Endothelial cell of umbilical vein (primary cell): ENCODE measurements at places on chromosomes 5 and 9.

DNA sequence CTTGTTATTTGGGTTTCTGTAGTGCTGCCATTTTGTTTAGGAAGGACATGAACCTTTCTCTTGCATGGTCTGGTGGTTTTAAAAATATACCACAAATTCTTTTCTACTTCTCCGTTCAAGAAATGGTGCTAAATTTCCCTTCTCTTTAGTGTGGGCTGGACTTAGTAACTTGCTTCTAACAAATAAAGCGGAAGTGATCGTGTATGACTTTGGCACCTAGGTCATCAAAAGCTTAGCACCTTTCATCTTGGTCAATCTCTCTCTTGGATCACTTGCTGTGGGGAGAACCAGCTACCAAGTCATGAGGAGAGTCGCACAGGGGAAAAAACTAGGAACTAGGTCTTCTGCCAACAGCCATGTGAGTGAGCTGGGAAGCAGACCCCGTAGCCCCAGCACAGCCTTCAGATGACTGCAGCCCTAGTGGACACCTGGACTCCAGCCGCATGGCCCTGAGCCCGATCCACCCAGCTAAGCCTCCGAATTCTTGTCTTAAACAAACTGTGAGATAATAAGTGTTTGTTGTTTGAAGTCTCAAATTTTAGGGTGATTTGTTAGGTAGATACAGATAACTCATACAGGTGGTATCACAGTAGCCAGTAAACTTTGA lies 87.7 kb upstream of the CKMT2 start:
- no peak for DNase-seq

GRCh38 chr9:91905991-91906469 lies 44.0 kb downstream of the ROR2 start:
- DNase-seq = no peak

GRCh38 chr5:5416733-5417132 lies 5.7 kb upstream of the ICE1 start:
- no peak for DNase-seq

- DNase-seq = peak; percentile 79
These were observed 2.5 kb downstream of the KDM3B start for GRCh38 chr5:138354926-138355378.

GRCh38 chr5:1522601-1523479 lies 920 bp downstream of the LPCAT1 start:
- DNase-seq = no peak

DNA sequence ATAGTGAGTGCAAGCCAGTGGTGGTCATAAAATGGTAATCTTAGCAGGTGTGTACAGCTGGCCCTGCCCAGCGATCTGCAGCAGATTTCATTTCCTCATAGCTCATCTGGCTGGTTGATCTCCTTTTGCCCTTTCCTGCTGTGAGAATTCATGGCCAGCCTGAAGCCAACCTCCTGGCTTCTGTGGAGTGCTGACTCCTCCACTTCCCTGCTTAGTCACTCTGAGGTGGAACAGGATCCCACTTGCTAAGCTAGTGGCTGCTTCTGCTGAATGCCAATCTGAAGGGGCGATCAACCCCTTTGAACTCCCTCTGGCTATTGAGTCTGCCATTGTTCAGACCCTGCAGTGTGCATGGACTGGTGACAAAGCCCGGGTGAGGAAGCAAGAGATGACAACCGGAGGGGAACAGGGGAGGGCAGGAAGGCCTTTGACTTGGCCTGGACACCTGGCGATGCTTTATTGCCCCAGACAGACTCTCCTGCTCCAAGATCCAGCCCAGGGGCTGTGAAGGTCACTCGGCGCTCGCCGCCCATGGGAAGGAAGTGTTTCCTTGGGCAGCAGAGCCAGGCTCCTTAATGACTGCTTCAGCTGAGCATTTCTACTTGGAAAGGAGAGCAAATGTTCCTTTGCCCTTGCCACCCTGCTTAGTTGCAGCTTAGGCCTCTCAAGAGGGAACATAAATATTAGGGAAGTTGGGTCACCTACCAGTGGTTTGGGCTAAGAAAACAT lies 341.1 kb downstream of the ZSWIM6 start:
- peak; percentile 28 for DNase-seq

DNA sequence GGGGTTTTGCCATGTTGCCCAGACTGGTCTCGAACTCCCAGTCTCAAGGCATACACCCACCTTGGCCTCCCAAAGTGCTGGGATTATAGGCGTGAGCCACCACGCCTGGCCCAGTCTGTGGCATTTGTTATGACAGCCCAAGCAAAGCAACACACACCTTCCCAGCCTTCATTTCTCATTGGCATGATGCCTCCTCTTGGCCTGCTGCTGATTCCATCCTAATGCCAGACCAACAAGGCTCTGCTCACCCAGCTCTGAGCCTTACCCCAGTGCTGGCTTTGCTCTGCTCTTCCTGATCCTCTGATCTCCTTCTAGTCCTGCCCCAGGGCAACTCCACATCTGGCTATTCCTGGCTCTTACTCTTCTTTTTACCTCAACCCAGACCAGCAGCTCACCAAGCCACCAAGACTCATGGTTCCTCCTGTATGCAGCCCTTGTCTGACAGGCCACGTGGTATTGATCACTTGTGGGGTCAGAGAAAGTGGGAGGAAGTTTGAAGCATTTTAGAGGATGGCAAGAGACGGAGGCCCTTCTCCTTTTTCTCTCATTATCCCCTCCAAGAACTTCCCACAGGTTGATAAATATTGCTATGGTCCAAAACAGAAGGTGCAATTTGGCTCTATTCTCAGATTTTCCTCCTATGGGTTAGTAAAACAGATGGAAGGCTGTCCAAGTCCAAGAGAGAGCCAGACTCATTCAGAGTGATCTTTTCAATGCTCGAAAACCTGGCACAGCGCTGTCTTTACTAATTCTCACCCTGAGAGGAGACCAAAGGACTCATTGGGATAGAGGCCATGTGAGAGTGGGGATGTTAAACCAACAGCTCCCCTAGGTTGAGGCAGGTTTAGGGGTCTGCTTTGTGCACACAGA lies 958 bp downstream of the CD180 start:
- no peak for DNase-seq

DNA sequence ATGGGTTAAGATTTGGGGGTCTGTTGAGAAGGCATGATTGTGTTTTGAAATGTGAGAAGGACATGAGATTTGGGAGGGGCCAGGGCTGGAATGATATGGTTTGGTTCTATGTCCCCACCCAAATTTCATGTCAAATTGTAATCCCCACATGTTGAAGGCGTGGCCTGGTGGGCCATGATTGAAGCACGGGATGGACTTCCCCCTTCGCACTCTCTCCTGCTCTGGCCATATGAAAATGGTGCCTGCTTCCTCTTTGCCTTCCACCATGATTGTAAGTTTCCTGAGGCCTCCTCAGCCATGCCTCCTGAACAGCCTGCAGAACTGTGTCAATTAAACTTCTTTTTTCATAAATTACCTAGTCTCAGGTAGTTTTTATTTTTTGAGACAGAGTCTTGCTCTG lies 14.7 kb upstream of the NOTCH1 start:
- DNase-seq = no peak

DNA sequence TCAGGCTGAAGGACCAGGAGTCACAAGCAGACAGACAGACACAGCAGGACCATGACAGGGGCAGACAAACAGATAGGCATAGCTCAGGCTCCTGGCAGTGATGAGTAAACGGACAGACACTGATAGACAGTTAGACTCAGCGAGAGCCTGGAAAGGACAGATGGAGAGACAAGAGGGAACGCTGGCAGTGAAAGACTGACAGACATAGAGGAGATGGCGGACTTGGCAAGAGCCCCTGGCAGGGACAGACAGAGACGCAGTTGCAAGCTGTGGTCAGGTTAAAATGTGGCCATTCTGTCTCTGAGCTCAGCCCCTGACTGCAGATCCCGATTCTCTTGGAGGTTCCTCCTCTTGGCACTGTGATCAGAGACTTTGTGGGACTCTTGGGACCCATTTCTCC lies 13.6 kb downstream of the CSF2 start:
- peak; percentile 28 for DNase-seq

GRCh38 chr5:132414634-132415378 lies 45.3 kb downstream of the SLC22A5 start:
- DNase-seq = peak; percentile 73

DNA sequence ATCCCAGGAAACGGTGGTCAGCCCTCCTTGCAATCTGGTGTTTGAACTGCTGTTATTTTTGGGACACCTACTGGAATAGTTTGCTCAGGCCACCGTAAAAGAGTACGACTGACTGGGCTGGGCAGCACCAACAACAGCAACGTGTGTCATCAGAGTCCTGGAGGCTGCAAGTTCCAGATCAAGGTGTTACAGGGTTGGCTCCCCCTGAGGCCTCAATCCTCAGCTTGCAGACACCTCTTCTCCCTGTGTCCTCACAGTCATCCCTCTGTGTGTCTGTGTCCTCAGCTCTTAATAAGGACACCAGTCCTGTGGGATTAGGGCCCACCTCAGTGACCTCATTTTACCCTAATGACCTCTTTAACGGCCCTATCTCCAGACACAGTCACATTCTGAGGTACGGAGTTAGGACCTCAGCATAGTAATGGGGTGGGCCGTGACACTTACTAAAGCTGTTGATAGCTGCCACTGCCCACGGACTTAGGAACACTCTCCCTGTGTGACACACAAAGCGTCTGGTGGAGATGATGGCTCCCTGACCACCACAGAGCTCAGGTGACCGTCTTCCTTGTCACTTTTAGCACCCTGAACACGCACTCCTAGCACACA lies 16.8 kb downstream of the GLT6D1 start:
- DNase-seq = no peak

DNA sequence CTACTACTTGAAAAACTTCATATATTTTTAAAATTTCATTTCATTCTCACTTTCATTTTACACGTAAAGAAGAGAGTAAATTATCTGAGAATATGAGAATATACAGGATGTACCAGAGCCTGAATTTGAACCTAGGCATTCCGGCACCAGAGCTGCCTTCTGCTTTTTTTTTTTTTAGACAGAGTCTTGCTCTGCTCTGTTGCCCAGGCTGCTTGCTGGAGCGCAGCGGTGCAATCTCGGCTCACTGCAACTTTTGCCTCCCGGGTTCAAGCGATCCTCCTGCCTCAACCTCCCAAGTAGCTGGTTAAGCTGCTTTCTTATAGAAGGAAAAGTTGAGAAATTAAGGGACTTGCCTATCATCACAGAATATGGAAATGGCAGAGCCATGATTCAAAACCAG lies 540.1 kb downstream of the EBF1 start:
- DNase-seq = no peak

- DNase-seq = no peak
These were observed 20.5 kb upstream of the TXN start for GRCh38 chr9:110276781-110277180.

DNA sequence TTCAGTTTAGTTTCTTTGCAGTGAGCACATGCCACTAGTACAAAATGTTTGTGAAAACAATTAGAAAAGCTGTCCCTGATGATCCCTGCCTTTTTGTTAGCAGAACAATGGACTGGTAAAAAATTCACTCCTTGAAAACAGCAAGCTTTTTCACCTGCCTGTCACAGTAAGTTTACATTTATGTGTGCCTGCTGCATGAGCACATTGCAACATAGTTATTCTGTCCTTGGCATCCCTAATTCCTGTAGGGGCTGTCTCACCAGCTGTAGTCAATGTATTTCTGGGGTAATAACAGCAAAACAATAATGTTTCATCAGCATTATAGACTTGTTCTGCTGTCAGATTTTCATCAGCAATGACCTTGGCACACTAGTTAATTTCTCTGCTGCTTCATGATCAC lies 11.6 kb upstream of the ZNF367 start:
- no peak for DNase-seq

DNA sequence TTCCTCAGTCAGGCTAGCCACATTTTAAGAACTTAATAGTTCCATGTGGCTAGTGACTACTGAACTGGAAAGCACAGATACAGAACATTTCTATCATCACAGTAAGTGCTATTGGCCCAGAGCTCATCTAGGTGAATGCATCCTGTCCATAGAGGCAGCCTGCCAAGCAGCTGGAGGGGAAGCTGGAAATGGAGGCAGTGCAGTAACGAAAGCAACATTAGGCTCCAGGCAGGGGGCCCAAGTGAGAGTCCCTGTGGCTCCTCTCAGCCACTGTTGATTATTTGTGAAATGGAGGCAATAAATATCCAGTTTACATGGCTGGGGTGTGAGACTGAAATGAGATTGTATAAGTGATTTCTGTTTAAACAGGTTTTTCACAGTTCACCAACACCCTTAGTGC lies 227.2 kb upstream of the KLF9 start:
- DNase-seq = peak; percentile 9

GRCh38 chr9:134024828-134025605 lies at the start of gene BRD3OS:
Gene BRD3OS, plus strand, starts transcription at chr9:134025481. Its CDS starts 1,267 bp downstream, at chr9:134026748.
- peak; percentile 98 for DNase-seq

GRCh38 chr5:51829230-51829629 lies 446.0 kb downstream of the ISL1 start:
- no peak for DNase-seq

DNA sequence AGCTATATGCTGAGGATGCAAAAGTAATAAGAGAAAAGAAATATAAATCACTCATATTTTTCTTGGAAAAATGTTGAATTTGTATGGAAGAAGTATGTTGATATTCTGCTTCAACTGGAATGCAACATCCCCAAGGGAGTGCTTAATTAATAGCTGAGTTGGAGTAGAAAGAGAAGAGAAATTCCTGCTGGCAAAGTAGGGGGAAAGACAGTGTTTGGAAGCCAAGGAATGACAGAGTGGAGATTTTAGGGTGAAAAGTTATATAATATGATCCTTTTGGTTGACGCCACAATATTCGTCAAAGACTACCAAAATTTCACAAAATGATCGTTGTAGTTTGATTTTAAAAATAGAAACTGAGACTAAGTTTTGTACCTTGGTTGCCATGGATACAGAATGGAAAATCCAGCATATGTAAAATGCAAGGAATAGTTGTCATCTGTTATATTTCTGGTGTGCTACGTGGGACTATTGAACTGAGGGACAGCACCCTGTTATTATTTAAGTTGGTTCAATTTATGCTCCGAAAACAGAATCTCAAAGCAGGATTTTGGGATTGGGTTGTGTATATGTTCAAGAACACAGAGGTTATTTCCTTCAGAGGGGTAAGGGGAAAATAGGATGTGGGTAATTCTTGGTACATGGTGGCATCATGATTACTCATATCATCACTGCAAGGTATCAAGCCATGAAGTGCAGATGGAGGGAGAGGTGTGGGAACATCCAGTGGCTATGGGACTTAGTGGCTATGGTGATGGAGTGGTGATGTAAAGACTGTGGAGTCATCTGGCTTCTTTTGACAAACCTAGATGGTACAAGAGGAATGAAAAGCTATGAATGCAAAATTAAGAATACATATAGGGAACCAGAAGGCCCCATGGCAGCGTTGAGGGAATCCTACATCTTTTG lies 61.0 kb downstream of the SUB1 start:
- DNase-seq = no peak

- DNase-seq = no peak
These were observed 57.5 kb downstream of the CDH18 start for GRCh38 chr5:19930451-19930850.

DNA sequence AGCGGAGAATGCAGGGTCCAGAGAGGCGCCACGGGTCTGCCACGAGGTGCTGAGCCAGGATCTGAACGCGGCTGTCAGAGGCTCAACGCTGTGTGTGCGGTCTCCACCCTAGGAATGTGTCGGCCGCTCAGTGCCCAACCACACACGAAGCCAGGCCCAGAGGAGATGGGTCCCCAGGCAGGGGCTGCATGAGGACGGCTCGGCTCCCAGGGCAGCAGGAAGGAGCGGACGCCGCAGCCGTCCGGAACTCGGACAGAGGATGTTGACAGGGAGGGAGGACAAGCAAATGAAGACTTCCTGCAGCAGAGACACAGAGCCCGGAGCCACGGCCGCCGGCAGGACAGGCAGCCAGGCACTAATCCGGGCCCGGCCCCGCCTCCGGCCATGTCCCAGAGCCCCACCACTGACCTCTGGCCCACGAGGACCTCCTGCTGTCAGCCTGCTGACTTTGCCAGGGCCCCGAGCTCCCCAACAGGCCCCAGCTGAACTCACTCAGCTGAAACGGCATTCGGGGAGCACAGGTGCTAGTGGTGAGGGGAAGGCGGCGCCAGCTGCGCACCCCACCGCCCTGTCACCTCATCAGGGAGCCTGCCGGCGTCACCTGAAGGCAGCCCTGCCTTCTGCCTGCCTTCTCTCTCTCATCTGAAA lies 12.7 kb downstream of the VAV2 start:
- peak; percentile 36 for DNase-seq
